Activated B cell treated with CpG ODN at 0.5 μM for 24 hours (primary cell): ENCODE measurements at places on chromosomes 3 and 15.

GRCh38 chr3:65548848-65549625 is 489.7 kb downstream of the MAGI1 start:
- no peak for DNase-seq

DNA sequence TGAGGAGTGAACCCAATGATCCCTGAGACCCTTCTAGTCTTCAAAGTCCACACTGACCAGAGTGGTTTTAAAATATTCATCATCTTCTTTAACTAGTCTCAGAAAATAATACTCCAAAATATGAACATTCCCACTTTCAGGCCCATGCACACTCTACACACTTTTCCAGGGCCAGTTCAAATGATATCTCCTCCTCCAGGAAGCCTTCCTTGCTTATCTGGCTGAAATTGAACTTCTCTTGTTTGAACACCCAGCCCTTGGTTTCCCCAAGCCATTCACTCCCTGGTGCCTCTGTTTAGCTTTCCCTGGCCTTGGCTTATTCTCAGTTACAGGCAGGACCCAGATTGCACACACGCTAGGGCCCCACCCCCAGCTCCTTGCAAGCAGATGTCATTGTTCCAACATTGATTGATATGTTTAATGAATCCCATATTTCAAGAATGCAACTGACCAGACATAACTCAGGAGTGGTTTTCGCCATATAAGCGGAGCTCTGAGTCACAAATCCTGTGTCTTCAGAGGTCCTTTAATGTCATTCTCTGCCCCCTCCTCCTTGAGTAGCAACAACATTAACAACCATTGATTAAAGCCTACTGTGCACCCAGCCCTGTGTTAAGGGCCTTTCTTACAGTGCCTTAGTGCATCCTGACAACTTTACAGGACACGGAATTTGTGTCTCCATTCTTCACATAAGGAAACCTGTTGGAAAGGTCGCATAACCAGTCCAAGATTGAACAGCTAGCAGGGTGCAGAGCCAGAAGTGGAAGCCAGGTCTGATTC is 2.1 kb downstream of the ITGA11 start:
- DNase-seq: no peak

DNA sequence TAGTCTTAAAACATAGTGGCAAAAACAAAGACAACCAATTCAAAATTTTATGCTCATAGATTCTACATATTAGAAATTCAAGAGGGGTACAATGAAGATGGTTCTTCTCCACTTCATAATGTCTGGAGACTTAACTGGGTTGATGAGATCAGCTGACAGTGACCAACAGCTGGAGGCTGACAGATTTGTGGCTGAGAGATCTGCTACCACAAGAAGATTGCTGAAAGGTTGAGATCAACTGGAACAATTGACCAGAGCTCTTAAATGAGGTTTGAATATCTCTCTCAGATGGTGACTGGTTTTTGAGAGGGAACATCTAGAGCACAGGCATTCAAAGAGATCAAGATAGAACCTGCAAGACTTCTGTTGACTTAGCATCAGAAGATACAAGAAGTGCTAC is 254.1 kb upstream of the ARPP21 start:
- DNase-seq: no peak

DNA sequence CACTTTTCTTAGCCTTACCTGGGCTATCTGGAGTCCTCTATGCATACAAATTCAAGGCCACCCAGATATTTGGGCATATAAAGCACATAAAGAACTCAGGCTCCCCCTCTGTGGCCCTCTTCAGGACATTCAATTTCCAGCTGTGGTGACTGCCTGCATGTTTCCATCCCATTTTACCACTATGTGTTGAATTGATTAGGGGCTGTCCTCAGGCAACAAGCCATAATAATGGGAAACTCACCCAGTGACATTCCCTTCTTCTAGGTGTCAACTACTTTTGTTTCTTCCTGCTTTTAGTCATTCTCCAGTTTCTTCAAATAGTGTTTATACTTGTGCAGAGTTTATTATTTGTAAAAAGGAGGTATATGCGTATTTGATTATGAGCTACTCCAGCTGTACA is 18.0 kb downstream of the NRG4 start:
- no peak for DNase-seq

- no peak for DNase-seq
Measured at GRCh38 chr3:45597581-45597980, 3.0 kb downstream of the LIMD1 start.

GRCh38 chr15:77473328-77473727 is 52.6 kb downstream of the HMG20A start:
- no peak for DNase-seq

DNA sequence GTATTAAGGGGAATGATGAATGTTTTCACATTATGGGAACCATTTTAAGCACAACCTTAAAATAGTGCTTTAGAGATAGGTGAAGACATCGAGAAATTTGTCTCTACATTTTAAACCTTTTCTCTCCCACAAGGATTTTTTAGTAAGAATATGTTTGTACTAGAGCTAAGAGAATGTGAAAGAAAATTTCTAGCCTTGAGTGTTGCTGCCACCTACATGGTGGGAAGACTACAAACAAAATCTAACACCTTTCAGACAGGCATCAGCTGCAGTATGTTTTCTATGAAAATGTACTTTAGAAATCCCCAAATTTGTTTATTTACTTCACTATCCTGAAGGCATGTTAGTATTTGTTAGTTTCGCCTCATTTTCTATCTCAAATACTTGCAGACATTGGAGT is 247.4 kb downstream of the WDR72 start:
- DNase-seq: no peak

- no peak for DNase-seq
Measured at GRCh38 chr3:127637546-127637945, 8.6 kb downstream of the PODXL2 start.

DNA sequence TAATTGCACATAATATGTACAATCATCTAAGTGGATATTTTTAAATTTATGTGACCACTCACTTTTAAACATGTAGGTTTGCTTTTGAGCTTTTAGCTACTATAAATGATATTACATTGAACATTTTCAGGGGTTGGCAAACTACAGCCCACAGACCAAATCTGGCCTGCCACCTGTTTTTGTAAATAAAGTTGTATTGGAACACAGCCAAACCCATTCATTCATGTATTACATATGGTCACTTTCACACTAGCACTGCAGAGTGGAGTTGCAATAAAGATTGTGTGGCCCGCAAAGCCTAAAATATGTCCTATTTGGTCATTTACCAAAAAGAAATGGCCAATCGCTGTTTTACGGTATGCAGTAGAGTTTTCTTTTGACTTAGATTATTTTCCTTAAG is 21.2 kb downstream of the CMTM7 start:
- no peak for DNase-seq

DNA sequence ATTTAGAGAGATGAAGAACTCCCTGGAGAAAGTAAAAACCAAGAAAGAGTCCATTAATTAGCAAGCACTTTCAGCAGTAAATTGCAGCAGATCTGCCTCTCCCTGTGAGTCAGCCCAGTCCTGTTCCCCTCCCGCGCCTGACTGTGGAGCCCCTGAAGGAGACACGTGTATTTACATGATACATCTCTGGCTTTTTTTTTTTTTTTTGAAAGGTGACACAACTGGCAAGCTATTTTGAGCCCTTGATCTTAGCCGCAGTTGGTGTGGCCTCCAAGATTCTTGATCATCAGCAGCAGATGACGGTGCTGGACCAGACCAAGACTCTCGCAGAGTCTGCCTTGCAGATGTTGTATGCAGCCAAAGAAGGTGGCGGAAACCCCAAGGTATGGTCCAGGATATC is 271.8 kb upstream of the TPM1 start:
- no peak for DNase-seq

GRCh38 chr15:68791431-68792283 is 29.0 kb downstream of the ANP32A start:
- peak; percentile 36 for DNase-seq
